NCI-H187 (cell line): ENCODE measurements at places on chromosomes 4 and X.

GRCh38 chr4:74098427-74098994 lies 484 bp downstream of the CXCL2 start:
- no peak for DNase-seq

- no peak for DNase-seq
Observed at GRCh38 chr4:182380771-182381181, 137.6 kb downstream of the TENM3 start.

- DNase-seq = no peak
Observed at GRCh38 chr4:160213366-160213765, 1110.5 kb downstream of the RAPGEF2 start.

GRCh38 chr4:111228874-111229273 lies 606.0 kb upstream of the PITX2 start:
- no peak for DNase-seq

DNA sequence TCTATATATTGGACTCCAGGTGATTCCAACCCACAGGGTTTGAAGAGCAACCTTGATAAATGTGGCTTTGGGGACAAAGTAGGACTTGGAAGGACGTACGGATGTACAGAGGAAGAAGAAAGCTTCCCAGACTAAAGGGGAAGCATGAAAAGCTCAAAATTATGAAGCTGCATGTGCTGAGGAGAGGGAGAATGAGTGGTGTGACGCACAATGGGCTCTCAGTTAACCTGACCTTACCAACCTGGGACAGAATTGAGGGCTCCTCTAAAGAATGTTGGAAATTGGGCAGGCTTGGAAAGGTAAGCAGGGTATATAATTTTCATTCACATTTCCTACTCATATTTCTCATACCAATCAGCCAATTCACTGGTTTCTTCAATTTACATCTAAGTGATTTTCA lies 10.5 kb upstream of the TIGD2 start:
- no peak for DNase-seq

- no peak for DNase-seq
Observed at GRCh38 chrX:10519761-10520160, 100.6 kb downstream of the MID1 start.

GRCh38 chr4:3202836-3203820 lies 45.8 kb upstream of the MSANTD1 start:
- no peak for DNase-seq
